ENCODE measurements at places on chromosomes 6 and 20. TPM values are rescaled to one million over a fixed set of nuclear protein-coding genes. Genes with fewer than 3 reads are reported as not detected.
A peak's percentile ranks its signal among the peaks of the same experiment; 100 is the strongest.

GRCh38 chr20:63079971-63080370, 73.2 kb upstream of the BHLHE23 start:
- no peak for DNase-seq

GRCh38 chr6:54992789-54993188, 146.2 kb downstream of the FAM83B start:
- DNase-seq: peak; percentile 7

- DNase-seq: no peak
Measured at GRCh38 chr20:56372850-56373249, 14.1 kb downstream of the FAM210B start.

GRCh38 chr6:155404937-155405336, 50.7 kb downstream of the NOX3 start:
- DNase-seq: no peak

GRCh38 chr6:53813801-53814200, 19.0 kb downstream of the LRRC1 start:
- no peak for DNase-seq

The LHFPL5 gene
- total RNA-seq: not detected

The BANF2 gene
- total RNA-seq: not detected

DNA sequence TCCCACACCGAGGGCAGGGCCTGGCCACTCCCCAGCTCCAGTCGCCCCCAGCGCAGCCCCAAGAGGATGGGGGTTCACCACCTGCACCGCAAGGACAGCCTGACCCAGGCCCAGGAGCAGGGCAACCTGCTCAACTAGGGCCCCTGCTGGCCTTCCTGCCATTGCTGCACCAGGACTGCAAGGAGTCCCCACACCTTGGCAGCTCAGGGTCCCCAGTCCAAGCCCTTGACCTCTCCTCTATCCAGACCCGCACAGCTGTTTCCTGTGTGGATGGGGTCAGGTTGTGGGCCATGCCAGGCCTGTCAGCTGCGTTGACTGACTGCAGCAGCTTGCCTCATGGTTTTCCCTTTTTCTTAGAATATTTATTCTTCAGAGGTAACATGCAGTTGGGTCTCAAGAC, 4.4 kb downstream of the LRRC73 start:
- DNase-seq: no peak

DNA sequence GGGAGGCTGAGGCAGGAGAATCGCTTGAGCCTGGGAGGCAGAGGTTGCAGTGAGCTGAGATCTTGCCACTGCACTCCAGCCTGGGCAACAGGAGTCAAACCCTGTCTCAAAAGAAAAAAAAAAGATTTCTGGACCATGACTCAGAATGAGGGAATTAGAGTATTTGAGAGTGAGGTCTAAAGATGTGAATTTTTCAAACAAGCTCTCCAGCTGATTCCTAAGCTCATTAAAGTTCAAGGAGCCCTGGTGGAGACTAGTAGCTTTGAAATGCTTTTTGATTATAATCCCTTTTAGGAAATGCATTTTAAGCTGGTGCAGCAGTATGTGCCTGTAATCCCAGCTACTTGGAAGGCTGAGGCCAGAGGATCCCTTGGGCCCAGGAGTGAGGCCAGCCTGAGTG, 21.8 kb upstream of the SRF start:
- no peak for DNase-seq
